Nephron progenitor cell (in vitro differentiated cells): ENCODE measurements at places on chromosomes 3 and 15.

DNA sequence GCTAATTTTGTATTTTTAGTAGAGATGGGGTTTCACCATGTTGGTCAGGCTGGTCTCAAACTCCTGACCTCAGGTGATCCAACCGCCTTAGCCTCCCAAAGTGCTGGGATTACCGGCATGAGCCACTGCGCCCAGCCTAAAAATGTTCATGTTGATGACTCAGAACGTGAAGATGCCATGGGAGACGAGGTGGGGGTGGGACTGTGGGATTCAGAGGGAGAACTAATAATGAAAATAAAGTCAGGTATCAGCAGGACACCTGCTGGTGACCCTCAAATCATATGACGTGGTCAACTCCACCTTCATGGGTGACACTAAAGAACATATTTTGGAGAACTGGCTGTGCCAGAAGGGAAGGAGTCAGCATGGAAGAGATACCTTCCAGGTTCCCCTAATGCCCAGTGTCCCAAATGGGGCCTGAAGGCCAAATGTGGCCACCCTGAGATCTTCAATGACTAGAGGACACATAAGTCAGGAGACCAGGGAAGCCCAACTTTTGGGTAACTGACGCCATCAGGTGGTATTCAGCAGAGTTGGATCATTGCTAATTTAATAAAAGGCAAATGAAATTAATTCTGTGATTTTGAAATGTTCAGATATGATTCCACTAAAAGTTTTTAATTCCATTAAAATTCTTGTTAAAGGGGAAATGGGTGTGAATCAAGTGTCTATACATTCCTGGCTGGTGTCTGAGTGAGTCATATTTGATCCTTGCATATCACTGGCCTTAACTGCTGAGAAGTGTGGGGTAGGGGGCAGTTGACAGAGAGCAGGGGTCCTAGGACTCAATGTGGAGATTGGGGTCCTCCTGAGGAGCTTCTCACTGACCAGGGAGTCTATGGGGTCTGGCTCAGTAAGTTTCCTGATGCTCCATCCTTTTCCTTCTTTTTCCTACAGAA, 88.6 kb upstream of the GSK3B start:
- no peak for DNase-seq

GRCh38 chr15:68819495-68820294, 1.0 kb downstream of the ANP32A start:
- peak; percentile 43 for DNase-seq

GRCh38 chr3:101634591-101635196, 42.2 kb downstream of the ZBTB11 start:
- no peak for DNase-seq

DNA sequence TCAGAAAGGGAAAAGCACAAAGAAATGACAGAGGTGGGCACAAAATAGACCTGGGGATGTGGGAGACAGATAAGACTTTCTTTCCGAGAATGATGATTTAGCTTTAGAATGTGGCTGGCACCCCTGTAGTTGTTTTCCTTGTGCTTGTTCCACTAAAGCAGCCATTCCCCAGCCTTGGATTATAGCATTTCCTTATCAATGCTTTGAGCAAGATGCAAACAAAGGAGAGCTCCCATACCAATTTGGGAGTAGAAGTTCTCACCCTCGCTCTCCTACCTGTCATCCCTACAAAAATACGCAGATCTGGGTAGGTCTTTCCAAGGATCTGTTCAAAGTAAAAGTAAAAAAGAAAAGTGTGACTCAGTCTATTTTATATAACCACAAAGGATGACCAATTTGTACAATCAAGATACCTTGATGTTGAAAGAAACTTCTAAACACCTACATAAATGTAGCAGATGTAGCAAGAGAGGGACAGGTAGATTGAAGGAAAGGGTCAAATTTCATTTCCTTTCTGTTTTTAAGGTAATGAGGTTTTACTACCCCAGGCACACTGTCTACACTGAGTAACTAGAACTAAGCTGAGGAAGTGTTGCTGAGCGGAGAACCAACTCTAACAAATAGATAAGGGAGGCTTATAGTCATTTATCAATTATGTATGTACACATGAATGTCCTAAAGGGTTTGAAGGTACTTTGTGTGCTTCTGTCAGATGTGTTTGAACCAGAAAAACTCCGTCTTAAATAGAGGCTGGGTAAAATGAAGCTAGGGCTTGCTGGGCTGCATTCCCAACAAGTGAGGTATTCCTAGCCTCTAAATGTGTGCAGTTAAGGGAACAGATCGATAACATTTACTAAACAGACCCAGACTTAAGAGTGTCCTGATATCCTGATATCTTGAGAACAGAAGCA, 91.1 kb upstream of the LRRN1 start:
- DNase-seq = no peak

- DNase-seq = no peak
Observed at GRCh38 chr3:178773358-178773757, 237.1 kb downstream of the KCNMB2 start.

GRCh38 chr15:42544853-42545629, 3.6 kb downstream of the LRRC57 start:
- no peak for DNase-seq

DNA sequence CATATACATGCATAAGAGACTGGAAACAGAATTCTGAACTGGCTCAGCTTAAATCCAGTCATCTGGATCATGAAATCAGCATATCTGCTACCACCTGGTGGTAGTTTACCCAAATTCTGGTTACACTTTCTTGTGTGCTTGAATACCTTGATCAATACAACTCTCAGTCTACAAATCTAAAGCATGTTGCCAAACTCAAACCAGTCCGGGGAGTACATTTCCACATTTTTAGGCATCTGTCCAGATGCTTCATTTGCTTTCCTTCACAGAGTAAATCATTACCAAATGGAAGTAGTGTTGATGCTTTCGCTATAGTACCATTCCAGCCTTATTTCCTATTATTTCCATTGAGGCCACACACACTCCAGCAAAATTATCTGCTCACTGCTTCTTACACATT, 126.4 kb downstream of the P2RY1 start:
- DNase-seq = no peak

GRCh38 chr3:61864886-61865285, 303.5 kb downstream of the PTPRG start:
- no peak for DNase-seq

- no peak for DNase-seq
Observed at GRCh38 chr15:57102858-57103257, 184.4 kb downstream of the TCF12 start.

DNA sequence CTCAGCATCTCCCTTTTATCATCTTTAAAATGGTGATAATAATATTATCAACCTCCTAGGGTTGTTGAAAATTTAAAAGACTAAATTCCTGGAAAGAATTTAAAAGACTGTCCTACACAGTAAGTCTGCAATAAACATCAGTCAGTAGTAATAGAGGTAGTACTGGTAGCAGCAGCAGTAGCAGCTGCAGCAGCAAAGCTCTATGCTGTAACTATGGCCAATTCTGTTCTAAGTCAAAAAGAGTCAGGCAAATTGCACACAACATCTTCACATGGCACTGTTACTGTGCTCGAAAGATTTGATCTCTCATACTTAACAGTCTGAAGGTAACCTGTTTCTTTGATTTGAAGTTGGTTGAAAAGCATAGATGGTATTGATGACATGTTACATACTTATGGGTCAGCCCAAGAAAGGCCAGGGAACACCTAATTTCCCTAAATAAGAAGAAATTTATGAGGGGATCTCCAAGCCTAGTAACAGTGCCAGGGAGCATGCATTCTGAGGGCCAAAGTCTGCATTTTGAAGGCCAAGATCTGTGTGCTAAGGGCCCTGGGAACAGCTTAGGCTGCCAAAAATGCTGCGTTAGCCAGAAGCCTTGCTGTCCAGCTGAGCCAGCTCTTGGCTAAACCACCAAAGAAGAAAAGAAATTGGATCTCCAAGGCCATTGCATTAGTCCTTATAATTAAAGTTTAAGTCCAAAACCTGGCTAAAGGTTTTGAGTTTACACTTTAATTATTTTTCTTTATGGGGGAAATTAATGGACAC, 68.2 kb downstream of the SIDT1 start:
- no peak for DNase-seq

DNA sequence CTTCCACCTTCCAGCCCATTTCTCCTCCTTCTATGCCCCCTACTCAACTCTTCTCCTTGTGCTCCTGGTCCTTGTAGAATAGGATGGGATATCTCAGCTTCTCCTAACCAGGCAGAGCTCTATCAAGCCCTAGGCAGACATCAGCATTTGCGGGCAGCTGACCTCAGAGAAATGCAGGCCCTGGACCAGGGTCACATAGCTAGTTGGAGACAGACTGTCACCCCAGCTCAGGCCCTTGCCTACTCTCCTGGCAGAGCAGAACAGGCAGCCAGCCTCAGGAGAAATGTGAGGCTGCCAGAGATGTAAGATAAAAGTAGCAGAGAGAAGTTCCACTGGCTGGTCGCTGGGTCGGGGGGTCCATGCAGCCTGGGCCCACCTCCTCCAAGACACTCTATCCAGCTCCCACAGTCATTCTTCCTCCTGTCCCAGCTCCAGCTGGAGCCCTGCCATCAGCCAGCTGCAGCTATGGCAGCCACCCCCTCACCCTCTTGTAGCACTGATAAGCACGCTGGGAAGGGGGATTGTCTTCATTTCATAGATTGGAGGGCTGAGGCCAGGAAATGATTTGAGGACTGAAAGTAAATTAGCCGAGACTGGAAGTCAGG, 4.0 kb downstream of the CYP8B1 start:
- DNase-seq = no peak

- no peak for DNase-seq
Observed at GRCh38 chr3:14147617-14148016, 22.8 kb downstream of the TMEM43 start.

DNA sequence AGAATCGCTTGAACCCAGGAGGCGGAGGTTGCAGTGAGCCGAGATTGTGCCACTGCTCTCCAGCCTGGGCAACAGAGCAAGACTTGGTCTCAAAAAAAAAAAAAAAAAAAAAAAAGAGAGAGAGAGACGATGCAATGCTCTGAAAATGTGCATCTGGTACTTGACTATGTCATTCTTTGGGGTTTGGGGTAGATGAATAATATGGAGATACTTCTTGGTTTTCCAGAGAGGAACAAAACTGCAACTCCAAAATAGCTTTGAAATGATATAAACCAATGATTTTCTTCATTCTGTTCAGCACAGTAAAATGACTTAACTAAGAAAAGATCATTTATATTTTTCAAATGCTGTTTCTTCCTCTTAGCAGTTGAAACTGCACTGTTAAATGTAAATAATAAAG, 158.9 kb downstream of the ISL2 start:
- no peak for DNase-seq

GRCh38 chr3:71806736-71807135, 21.8 kb upstream of the PROK2 start:
- no peak for DNase-seq
